Astrocyte (in vitro differentiated cells and primary cell): ENCODE measurements at places on chromosomes 2 and 18.
A peak's percentile ranks its signal among the peaks of the same experiment; 100 is the strongest.

DNA sequence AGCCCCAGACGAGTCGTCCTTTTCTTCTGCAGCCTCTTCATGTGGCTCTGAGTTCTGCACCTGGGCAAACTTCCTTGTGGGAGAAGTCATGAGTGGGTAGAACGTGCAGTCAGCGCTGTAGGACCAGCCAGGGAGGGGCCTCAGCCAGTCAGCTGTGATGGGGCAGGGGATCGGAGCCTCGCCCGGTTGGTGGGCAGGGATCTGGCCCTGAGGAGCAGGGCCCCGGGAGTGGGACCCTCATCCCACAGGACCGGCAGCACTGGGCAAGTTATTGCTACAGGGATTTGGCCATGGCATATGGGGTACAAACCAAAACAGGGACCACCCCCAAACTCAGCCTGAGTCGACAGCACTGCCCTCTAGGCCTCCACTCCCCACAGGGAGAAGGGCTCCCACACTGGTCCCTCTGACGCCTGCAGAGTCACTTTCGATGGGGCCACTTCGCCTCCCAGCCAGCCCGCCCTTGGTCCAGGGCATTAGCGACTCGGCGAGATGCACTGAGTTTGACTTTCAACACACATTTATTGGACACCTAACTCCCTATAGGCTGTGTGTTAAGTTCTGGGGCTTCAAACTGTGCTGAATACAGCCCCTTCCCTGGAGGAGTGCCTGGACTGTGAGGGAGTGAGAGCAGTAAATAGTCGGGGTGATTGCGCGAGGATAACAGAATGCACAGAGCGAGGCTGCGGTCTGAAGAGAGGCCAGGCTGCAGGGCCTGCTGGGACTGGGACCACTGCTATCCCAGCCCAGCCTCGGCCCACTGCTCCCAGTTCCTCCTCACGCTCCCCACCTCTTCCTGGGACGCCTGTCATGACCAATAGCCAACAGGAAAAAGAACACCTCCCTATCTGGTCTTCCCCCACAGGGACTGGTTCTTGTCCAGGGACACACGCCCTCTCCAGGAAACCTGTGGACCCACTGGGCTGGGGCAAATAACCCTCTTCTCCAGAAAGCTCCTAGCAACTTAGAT lies 55.9 kb downstream of the SDC1 start:
- no peaks in the 10 kb centered on the region for H3K27me3 ChIP-seq
- no peak overlapping the region for H3K4me3 ChIP-seq
- no peaks in the 10 kb centered on the region for H3K36me3 ChIP-seq
- no peak for DNase-seq
- H3K4me1 ChIP-seq, result peaks cover 39% of the 10 kb centered on the region

DNA sequence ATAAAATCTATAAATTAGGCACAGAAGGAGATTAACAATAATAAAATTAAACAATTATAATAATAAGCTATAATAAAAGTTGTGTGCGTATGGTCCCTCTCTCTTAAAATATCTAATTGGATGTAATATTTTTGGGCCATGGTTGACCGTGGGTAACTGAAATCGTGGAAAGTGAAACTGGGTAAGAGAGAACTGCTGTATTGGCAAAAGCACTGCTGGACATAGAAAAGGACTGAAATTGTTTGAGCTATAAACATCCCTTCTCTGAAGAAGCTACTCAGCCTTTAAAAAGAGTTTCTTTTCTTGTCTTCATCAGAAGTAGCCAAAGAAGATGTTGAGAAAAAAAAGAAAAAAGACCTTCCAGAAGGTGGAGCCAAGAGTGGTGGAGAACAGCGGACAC lies 379.4 kb downstream of the ZNF521 start:
- H3K36me3 ChIP-seq, result no peaks in the 10 kb centered on the region
- H3K4me1 ChIP-seq, result no peaks in the 10 kb centered on the region
- no peak overlapping the region for H3K4me3 ChIP-seq

DNA sequence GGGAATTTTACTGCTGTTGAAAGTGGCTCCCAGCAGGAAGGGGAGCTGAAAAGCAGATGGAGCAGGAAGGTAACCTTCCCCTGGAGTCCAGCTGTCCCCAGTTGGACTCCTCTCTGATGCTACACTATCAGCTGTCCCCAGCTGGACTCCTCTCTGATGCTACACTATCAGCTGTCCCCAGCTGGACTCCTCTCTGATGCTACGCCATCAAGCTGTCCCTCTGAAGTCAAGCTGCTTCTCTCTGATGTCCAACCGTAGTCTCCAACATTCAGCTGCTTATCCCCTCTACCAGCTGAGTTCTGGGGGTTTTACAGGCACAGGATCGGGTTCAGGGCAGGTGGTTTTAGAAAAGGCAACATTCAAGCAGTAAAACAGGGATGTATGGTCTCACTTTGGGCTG lies 19.8 kb upstream of the SUCLG1 start:
- H3K4me1 ChIP-seq, result peaks cover 6% of the 10 kb centered on the region
- H3K27ac ChIP-seq, result no peak overlapping the region
- no peaks in the 10 kb centered on the region for H3K27me3 ChIP-seq
- H3K36me3 ChIP-seq, result no peaks in the 10 kb centered on the region

- peaks cover 32% of the 10 kb centered on the region for H3K4me1 ChIP-seq
- H3K27ac ChIP-seq, result peak overlapping the region; percentile 28
- H3K4me3 ChIP-seq, result no peak overlapping the region
- no peaks in the 10 kb centered on the region for H3K36me3 ChIP-seq
Observed at GRCh38 chr2:9972621-9973479, 21.4 kb downstream of the GRHL1 start.

DNA sequence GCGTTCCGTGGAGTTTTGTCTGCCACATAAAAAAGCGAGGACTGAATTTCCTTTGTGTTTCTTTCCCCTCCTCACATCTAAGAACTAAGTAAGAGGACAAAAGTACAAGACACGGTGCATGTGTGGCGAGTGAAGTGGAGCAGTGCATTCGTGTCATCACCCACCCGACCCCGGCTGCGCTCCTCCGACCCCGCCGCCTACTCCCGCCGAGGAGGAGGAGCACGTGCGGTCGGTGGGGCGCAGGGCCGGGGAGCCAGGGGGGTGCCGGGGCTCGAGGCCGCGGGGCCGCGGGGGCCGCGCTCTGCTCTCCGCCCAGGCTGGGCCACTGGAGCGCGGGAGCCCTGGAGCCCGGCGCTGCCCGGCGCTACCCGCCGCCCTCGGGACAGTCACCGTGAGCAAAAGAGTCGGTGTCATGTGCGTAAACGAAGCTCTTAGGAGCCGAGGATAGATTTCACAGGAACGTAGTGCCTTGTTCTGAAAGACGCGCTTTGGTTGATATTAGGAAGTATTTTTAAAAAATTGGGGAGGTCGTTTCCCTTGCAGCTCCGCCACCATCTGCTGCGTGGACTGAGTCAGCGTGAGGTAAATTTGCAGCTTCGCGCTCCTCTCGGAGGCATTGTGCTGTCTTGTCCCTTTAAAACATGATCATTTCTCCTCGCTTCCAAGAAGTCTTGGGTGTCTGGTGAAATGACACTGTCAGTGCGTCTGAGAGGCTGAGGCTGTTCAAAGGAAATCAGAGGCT lies 11.0 kb downstream of the TBR1 start:
- peaks cover 78% of the 10 kb centered on the region for H3K27me3 ChIP-seq
- H3K4me1 ChIP-seq, result peaks cover 4% of the 10 kb centered on the region
- H3K27ac ChIP-seq, result no peak overlapping the region
- H3K36me3 ChIP-seq, result no peaks in the 10 kb centered on the region

DNA sequence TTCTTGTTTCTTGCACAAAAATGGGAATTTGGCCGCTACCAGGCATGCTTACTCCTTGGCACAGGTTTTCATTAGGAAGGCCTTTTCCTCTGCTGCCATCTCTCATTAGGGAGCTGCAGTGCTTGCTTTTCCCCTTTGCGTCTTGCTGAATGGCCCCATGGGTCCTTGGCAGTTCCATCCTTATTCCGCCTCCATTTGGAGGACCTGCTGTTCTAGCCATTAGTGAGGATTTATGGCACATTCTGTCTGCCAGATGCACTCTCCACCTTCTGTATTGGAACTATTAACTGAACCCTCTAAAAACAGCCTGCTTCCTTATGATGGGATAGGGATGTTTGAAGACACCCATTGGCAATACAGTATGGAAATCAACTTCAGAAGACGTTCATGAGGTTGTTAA lies 103.5 kb upstream of the NOSTRIN start:
- H3K4me3 ChIP-seq, result no peak overlapping the region
- no peak for DNase-seq
- no peaks in the 10 kb centered on the region for H3K36me3 ChIP-seq
- no peak overlapping the region for H3K27ac ChIP-seq
- no peaks in the 10 kb centered on the region for H3K27me3 ChIP-seq
- H3K4me1 ChIP-seq, result no peaks in the 10 kb centered on the region

DNA sequence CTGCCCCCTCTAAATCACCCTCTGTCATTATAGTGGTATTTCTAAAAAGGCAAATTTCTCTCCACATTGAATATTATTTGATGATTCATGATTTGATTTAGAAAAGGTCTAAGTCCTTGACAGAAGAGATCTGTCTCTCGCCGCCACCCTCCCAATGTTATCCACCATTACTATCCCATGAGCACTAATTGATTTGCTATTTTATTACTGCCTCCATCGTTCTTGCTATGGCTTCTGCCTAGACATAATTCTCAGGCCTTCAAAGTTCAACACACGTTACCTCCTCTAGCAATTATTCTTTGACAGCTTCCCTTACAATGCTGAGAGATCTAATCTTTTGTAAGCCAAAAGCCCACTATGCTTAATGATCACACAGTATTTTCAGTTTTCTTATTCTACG lies 507.0 kb upstream of the CHAC2 start:
- DNase-seq, result no peak
- no peaks in the 10 kb centered on the region for H3K27me3 ChIP-seq
- H3K27ac ChIP-seq, result no peak overlapping the region
- H3K4me3 ChIP-seq, result no peak overlapping the region
- no peaks in the 10 kb centered on the region for H3K4me1 ChIP-seq

DNA sequence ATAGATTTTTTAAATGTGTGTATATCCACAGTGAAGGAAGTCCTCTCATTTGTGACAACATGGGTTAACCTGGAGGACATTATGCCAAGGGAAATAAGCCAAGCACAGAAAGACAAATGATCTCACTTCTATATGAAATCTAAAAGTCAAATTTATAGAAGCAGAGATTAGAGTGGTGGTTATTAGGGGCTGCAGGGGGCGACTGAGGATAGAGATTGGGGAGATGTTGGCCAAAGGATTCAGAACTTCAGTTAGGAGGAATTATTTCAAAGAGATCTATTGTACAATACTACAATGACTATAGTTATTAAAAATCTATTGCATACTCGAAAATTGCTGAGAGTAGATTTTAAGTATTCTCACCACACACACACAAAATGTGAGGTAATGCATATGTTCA lies 252.4 kb upstream of the SLC39A10 start:
- no peaks in the 10 kb centered on the region for H3K36me3 ChIP-seq
- no peaks in the 10 kb centered on the region for H3K27me3 ChIP-seq
- H3K4me3 ChIP-seq, result no peak overlapping the region
- H3K27ac ChIP-seq, result no peak overlapping the region
- DNase-seq, result no peak
- no peaks in the 10 kb centered on the region for H3K4me1 ChIP-seq

- H3K4me1 ChIP-seq, result peaks cover 26% of the 10 kb centered on the region
- H3K36me3 ChIP-seq, result no peaks in the 10 kb centered on the region
- H3K4me3 ChIP-seq, result no peak overlapping the region
Observed at GRCh38 chr2:207248702-207249377, 83.1 kb upstream of the KLF7 start.

GRCh38 chr2:152730591-152731333 lies 12.3 kb downstream of the ARL6IP6 start:
- H3K27me3 ChIP-seq, result no peaks in the 10 kb centered on the region
- no peaks in the 10 kb centered on the region for H3K36me3 ChIP-seq
- no peaks in the 10 kb centered on the region for H3K4me1 ChIP-seq
- no peak overlapping the region for H3K4me3 ChIP-seq

GRCh38 chr2:15432642-15433256 lies 128.4 kb downstream of the NBAS start:
- no peak overlapping the region for H3K27ac ChIP-seq
- no peak for DNase-seq
- no peaks in the 10 kb centered on the region for H3K36me3 ChIP-seq
- no peak overlapping the region for H3K4me3 ChIP-seq
- no peaks in the 10 kb centered on the region for H3K27me3 ChIP-seq
- H3K4me1 ChIP-seq, result no peaks in the 10 kb centered on the region

- H3K36me3 ChIP-seq, result no peaks in the 10 kb centered on the region
- no peak overlapping the region for H3K4me3 ChIP-seq
- no peak overlapping the region for H3K27ac ChIP-seq
- H3K27me3 ChIP-seq, result no peaks in the 10 kb centered on the region
- peaks cover 19% of the 10 kb centered on the region for H3K4me1 ChIP-seq
Observed at GRCh38 chr2:85216927-85217326, 83.7 kb downstream of the TCF7L1 start.

DNA sequence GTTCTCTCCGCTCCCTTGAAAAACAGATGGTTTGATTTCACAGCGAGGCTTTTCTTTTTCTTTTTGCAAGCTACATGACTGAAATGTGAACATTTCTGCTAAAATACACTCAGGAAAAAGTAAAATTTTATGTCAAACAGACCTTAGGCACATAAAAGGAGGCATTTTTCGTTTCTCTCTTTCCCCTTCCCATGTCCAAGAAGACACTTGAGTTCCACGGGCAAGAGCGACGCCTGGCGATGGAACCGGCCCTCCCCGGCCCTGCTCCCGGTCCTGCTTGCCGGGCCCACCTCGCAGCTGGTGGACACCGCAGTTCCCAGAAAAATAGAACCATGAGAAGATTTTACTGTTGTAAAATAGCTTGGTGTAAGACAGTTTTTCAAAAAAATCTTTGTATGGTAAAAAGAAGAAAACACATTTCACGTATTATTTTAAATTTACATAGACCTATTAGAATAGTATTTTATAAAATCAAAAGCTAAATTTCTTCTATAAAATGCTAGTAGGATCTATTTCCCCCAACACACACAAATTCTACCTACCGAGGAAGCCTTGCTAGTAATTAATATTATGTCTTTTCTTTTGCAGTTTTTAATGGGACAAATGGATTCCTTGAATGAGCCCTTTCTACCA lies 2.3 kb upstream of the ALKAL2 start:
- H3K27me3 ChIP-seq, result peaks cover 10% of the 10 kb centered on the region
- no peak overlapping the region for H3K27ac ChIP-seq
- no peaks in the 10 kb centered on the region for H3K36me3 ChIP-seq
- H3K4me1 ChIP-seq, result peaks cover 13% of the 10 kb centered on the region

DNA sequence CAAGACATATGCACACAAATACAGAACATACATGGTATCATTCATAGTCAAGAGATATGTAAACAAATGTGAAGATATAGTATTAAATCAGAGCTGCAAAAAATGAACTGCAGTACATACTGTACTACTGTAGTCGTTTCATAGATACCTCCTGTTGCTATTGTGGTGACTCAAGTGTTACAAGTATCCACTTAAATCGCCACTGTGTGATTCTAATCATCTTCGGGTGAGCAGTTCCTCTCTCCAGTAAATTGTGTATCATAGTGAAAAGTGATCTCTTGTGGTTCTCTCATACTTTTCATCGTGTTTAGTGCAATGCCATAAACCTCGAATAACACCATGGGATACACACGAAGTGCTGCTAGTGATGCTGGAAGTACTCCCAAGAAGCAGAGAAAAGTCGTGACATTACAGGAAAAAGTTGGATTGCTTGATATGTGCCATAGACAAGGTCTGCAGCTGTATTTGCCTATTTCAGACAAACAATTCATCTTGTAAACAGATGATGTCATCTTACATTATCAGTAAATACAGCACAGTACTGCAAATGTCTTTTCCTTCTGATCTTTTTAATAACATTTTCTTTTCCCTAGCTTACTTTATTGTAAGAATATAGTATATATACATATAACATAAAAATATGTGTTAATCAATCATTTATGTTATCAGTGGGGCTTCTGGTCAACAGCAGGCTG lies 222.2 kb downstream of the BCL11A start:
- DNase-seq, result no peak
- no peaks in the 10 kb centered on the region for H3K4me1 ChIP-seq
- no peak overlapping the region for H3K4me3 ChIP-seq
- no peak overlapping the region for H3K27ac ChIP-seq

- H3K36me3 ChIP-seq, result no peaks in the 10 kb centered on the region
- H3K27ac ChIP-seq, result no peak overlapping the region
- no peak for DNase-seq
Observed at GRCh38 chr18:78913830-78914231, 65.8 kb upstream of the SALL3 start.
